Panc1 (cell line): ENCODE measurements at places on chromosomes 1 and 21.

GRCh38 chr1:154716614-154717527 lies 108.9 kb upstream of the ADAR start:
- DNase-seq: no peak

- DNase-seq: no peak
Measured at GRCh38 chr1:153478047-153478691, 17.7 kb upstream of the S100A7 start.

GRCh38 chr1:173422456-173422976 lies 54.6 kb upstream of the PRDX6 start:
- no peak for DNase-seq

DNA sequence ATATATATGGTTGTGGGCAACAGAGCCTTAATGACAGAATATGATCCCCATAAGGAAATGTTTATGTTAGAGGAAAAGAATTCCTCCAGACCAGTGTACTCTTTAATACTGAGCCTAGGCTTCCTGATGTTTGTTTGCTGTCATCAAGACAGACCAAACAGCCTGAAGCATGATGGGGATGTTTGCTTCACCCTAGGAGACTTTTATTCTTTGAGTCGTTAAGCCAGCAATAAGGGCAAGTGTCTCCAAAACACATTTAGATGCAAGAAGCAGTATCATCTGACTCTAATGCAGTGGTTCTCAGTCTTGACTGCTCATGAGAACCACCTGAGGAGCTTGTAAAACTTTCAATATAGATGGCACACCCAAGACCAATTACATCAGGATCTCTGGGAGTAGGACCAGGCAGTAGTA lies 33.1 kb downstream of the UBE2U start:
- DNase-seq: no peak

GRCh38 chr1:12528021-12528852 lies 89.8 kb downstream of the DHRS3 start:
- DNase-seq: peak; percentile 41

DNA sequence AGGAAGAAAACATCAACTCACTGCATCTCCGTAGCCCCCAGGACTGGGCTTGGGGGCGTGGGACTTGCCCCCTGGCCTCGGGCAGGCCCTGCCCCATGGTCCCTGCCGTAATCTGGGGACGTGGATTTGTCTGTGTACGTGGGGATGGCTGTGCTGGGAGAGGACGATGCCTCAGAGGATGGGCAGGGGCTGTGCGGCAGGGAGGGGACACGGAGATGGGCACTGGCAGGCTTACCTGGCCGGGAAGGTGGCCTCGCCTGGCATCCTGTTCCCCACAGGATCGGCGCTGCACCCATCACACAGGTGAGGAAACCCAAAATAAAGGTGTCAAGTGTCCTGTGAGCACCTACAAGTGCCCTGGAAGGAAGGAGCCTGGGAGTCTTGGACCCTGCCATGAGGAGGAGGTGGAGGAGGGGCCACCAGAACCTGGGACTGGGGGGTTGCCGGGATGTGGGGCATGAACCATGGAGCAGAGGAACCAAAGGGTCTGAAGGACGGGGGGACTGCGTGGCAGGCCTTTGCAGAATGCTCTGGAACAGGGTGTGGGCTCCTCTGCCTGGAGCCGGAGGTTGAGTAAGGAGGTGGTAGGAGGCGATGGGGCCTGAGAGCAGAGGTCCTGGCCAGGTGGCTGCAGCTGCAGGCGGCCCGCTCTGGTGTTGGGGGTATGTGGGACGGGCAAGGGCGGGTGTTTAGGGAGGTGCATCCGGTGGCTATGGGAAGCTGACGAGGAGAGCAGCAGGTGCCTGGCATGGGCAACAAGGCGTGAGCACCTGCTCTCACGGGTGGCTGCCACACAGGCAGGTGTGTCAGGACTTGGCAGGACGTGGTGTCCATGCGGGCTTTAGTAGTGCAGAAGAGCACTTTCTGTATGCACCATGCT lies 27.8 kb upstream of the LRRC3 start:
- DNase-seq: no peak

DNA sequence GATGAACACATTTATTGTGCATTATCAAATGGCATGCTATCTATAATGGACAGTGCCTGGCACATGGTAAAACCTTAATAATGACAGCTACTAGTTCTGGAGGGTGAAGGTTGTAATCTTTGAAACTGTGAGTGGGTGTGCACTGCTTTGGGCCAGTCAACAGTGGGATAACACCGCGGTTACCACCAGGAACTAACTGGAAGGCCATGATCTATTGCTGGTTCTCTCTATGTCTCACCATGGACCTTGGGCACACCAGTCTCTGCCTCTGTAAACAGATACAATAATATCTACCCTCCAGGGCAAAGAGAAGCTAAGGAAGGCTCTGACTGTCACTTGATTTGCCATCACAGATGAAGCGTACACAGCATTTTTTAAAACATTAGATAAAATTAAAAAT lies 198.6 kb upstream of the ESRRG start:
- no peak for DNase-seq

- no peak for DNase-seq
Measured at GRCh38 chr1:207020709-207021107, 11.8 kb downstream of the C1orf116 start.

- DNase-seq: no peak
Measured at GRCh38 chr21:39258207-39258606, 55.2 kb downstream of the BRWD1 start.
